ENCODE measurements at places on chromosomes 5 and 9.

GRCh38 chr9:134566196-134566847 lies 75.3 kb upstream of the COL5A1 start:
- DNase-seq: no peak

DNA sequence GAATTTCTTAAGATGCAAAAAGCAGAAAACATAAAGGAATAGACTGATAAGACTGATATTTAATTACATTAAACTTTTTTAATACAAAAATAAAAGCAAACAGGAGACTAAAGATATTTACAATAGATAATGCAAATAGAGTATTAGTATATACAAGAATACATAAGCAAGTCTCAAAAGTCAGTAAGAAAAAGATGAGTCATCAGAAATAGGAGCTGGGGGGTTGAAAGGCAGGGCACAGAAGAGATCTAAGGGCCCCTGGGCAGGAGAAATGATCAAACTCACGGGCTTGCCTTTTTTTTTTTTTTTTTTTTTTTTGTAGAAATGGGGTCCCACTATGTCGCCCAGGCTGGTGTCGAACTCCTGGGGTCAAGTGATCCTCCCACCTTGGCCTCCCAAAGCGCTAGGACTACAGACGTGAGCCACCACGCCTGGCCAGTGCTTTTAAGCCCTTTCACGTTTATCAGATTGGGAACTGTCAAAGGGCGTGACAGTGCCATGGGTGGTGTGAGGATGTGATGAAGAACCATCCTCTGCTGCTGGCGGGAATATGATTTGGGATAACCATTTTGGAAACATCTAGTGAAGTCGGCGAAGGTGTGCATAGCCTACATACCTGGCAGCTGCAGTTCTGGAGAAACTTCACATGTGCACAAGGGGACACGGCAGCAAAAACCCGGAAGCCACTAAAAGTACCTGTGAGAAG lies 126.1 kb downstream of the CACNA1B start:
- DNase-seq: no peak

GRCh38 chr5:103373597-103374472 lies 115.3 kb downstream of the MACIR start:
- DNase-seq: no peak

- no peak for DNase-seq
Observed at GRCh38 chr9:93013856-93014582, 44.5 kb upstream of the SUSD3 start.

GRCh38 chr9:91182429-91183225 lies 179.1 kb downstream of the AUH start:
- no peak for DNase-seq

GRCh38 chr5:132321109-132321721 lies 27.0 kb downstream of the SLC22A4 start:
- DNase-seq: no peak

DNA sequence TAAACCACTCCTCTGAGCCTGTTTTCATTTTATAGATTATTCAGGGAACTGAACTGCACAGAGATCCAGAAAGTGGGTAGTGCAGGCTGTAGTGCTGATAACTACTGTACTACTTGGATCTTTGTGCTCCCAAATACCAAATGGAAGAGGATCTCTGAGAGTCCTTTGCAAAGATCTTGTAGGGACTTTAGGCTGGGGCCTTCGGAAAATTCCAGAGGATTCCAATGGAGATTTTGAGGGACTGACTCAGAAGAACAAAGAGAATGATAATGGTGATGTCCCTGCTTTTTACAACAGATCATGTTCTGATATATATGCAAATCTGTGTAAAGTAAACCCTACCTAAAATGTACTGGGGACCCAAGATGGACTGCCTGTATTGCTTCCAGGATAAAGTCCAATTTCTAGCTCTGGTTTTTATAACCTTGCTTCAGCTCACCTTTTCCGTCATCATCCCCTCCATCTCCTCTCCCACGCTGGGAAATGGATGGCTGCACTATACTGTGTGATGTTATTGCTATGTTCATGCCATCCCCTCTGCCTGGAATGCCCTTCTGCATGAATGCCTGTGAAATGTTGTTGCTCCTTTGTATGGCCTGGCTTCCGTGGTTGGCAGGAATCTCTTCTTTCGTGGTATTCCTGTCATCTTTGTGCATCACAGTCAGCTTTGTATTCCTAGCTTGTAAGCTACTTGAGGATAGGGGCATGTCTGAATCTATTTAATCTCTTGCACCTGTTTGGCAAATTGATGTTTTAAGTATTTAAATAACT lies 9.7 kb upstream of the PSMD5 start:
- no peak for DNase-seq

- no peak for DNase-seq
Observed at GRCh38 chr5:173829826-173830225, 58.3 kb upstream of the CPEB4 start.

- no peak for DNase-seq
Observed at GRCh38 chr9:34332076-34332964, 3.0 kb downstream of the NUDT2 start.

DNA sequence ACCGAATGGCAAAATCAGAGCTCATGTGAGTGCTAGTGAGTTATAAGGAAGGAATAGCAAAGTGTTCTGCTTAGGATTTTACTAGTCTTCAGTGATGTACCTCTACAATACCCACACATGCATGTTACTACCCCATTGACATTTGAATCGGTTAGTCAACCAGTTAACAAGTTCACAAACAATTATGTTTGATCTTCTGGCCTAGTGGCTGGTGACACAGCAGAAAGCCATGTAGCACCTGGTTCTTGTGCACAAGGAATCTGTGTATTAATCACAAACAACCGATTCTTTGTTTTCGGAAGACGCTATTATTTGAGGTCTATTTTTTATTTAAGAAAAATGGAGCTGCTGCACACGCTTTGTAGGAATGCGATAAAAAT lies 41.9 kb downstream of the NTRK2 start:
- DNase-seq: no peak

DNA sequence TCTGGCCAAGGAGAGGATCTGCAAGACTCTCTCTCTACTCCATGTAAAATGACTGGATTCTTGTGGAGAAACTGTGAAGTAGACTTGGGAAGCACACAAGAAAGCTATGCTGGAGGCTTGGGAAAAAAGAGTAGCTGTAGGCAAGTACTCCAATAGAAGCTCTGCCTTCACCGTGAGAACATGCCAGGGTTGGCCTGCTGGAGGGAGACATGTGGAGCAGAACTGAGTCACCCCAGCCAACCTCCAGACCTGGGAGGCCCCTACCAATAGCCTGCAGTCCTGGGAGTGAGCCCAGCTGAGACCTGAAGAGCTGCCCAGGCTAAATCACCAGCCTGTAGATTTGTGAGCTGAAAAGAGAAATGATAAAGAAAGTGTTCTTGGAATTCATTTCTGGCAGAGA lies 66.6 kb downstream of the DEPDC1B start:
- DNase-seq: no peak
